Ovary (tissue), 10 donors: ENCODE measurements at places on chromosomes 6 and 20.

GRCh38 chr6:128882991-128883611, at the start of gene LAMA2:
Gene LAMA2 (plus strand): TSS chr6:128883138. CDS start chr6:128883246, 108 bp downstream.
- DNase-seq, result peak; percentile 92

DNA sequence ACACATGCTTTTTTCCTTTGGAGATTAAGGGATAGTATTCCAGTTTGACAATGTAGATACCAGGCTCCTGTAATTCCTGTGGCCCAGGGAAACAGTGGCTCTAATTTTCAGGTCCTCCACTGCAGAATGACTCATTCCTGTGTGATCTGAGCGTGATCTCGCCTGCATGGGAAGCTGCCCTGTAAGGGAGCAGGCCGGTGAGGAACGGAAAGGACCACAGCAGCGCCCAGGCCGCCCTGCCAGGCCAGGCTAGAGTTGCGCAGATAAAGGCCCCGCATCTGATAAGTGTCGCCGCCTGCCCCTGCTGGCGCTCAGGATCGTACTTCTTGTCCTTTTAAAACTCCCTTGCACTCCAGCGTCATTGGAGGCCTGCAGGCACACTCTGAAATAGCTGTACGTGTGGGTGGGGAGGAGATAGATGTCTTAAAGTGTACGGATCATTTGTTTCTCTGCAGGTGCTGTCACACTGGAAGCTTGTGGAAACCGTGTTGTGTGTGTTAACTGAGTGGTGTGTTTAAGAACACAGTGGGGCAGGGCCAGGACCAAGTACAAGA, 60.7 kb downstream of the SYNJ2 start:
- DNase-seq, result no peak

GRCh38 chr6:84791233-84791632, 26.8 kb upstream of the TBX18 start:
- DNase-seq, result no peak

DNA sequence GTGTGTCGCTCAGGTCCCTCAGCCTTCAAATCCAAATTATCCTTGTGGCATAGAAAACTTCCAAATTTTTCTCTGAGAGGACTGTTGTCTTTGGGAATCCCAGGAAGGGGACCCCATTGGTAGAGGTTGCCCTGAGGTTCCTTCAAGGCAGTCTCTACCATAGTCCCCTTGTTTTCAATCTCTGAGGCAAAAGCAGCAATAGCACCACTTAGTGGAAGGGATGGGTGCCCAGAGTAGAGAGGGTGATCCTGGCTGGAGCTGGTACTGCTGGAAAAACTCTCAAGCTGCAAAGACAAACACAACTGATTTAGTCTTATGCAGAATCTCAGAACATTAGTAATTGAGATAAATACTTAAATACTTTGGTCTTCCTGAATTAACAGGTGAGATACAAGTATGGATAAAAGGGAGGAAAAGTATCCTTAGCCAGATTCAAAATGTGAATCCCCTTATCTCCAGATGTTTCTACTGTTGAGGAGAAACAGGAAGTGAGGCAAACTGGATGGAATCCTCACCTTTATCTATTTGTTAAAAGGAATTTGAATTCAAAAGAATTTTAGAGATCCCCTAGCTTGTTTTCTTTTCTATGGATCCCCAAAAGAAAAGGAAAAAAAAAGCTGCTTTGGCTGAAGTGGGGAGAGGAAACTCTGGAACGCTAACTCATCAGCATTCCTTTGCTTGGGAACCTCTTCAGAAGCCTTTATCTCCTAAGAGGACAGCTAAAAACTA, 13.4 kb downstream of the ZNF318 start:
- no peak for DNase-seq

DNA sequence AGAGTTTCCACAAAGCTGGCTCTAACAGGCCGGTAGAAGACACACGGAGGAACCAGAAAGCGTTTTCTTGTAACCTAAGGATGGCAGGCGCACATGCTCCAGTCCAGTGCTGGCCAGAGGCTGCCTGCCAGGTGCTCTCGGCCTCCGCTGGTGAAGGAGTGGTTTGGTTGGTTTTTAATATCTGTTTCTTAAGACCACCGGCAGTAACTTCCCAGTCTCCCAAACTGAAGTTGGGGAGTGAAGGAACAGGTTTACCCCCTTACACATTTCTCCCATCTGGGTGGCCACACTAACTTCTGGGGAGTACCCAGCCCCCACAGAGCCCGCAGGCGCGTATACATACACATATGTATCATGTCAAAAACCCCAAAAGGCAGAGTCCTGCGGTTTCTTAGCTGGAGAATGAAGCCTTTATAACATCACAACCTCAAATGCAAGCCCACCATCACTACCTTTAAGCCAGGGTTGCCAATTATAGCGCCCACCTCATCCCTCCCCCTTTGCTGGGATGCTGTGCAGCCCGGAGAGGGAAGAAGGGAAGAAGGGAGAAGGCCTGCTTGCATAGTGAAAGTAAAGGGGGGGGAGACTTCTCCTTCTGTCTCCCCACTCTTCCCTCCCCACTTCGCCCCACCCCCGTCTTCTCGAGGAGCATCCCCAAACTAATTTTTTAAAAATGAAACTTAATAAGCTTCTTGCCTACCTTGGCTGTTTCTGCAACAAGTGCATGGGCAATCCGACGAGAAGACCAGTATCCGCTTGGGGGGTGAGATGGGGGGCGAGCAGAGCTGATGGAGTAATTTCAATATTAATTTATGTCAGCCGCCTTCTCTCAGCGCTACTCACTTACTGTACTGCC, 1.0 kb downstream of the TRERF1 start:
- peak; percentile 39 for DNase-seq

GRCh38 chr6:169852504-169853195, 101.2 kb downstream of the ERMARD start:
- no peak for DNase-seq

DNA sequence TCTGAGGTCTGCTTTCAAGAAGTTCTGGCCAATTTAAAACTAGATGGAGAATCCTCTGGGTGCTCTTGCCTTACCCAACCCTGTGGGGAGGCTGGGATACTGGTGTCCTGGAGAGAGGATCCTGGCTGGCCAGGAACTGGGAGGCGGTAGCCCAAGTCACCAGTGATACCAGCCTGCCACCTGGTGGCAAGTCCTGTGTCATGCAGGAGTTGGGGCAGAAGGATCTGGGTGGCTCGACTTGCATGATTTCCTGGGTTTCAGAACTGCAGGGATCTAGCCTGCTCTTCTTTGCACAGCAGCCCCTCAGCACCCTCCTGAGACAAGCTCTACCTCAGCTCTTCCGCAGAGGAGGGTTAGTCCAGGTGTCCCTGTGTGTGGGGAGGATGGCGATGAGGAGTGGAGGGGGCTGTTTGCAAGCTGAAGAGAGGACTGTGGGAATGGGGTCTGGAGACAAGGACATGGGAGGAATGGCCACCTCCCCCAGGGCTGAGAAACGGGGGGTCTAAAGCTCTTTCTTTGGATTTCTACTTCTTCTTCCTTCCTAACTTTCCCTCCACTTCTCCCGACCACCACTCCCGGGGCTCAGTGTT, 4.2 kb downstream of the KCNK17 start:
- DNase-seq, result peak; percentile 75

GRCh38 chr6:32803416-32803815, 13.4 kb downstream of the HLA-DOB start:
- no peak for DNase-seq

GRCh38 chr6:135331002-135331401, 149.9 kb downstream of the MYB start:
- DNase-seq, result no peak

DNA sequence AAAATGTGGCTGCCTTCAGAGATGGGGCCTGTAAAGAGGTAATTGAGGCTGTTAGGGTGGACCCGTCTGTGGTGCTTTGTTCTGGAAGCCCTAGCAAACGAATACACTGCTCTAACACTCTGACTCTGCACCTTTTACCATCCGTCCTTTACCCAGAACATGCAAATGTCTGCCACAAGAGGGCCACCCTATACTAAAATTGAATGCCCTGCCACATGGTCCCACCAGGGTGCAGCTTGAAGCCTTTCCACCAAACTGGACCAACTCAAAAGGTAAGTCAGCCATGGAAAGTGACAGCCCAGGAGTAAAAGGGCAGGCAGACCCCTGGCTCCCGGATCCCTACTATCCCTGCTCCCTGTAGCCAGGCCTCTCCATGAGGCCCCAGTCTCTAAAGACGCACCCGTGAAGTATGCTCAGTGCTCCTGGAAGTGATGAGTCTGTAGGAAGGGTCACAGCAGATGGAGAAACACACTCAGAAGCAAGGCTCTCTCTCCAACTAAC, 5.8 kb upstream of the BFSP1 start:
- peak; percentile 65 for DNase-seq

DNA sequence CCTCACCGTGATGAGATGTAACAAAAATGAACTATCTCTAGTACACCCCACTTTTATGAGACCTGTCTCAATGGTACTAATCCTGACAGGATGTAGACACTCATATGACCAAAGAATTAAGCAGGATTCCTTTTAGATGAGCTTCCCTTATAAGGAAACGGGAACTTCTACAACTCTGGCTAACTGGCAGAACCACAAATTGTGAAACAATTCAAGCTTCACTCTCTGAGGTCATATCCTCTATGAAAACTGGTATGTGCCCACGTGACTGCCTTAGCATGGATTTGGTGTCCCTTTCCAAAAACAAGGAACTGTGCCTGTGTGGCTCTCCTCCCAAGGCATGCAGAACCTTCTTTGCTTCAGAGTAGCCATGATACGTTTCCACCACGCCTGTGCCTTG, 14.1 kb upstream of the CPNE5 start:
- peak; percentile 37 for DNase-seq

DNA sequence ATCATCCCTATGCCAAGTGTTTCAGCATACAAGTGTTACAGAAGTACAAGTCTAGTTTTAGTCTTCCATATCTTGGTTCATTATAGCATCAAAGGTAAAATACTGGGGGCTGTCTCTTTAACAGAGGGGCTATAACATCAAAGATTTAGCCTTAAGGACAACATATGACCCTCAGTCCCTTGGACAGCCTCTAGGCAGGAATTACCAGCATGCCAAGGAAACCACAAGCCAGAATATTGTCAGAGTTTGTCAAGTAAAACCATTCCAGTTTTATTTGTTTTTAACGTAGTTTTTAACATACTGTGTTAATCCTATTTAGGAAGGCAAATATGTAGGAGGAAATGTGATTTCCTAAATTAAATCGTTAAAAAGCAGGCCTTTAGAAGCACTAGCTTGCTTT, 18.6 kb downstream of the ZKSCAN8 start:
- DNase-seq, result no peak

DNA sequence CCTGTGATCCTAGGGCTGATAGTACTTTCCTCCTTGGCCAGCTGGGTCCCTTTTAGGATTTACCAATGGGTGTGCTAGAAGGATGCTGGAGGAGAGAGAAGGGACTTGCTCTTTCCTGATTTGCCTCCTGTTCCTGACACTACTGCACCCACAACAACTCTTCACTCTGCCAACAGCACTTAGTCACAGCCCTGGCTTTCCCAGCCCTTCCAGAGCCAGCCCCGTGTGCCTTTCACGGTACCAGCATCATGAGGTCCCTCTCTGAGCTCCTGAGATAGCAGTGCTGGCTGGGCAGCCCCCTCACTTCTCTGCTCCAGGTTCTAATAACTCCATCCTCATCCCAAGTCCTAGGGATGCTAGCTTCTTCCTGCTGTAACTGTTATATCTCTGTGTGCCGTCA, 80.9 kb downstream of the DNAH8 start:
- no peak for DNase-seq

GRCh38 chr6:22153384-22154158, 143.3 kb downstream of the PRL start:
- no peak for DNase-seq

DNA sequence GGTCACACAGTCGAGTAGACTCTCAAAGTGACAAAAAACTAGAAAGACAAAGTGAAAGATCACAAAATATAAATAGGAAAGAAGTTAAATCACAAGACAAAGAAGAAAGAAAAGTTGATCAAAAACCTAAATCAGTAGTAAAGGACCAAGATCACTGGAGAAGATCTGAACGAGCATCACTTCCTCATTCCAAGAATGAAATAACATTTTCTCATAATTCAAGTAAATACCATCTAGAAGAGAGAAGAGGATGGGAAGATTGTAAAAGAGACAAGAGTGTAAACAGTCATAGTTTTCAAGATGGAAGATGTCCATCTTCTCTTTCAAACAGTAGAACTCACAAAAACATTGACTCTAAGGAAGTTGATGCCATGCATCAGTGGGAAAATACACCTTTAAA, 31.6 kb upstream of the GJA10 start:
- no peak for DNase-seq

GRCh38 chr6:52104979-52105378, 17.6 kb upstream of the PKHD1 start:
- DNase-seq, result no peak

GRCh38 chr6:41167173-41167963, 4.5 kb upstream of the TREM2 start:
- DNase-seq, result no peak

GRCh38 chr20:48831718-48832404, 4.1 kb upstream of the PREX1 start:
- DNase-seq, result peak; percentile 36

- DNase-seq, result no peak
These were observed 73.9 kb downstream of the FOXF2 start for GRCh38 chr6:1463275-1463674.

DNA sequence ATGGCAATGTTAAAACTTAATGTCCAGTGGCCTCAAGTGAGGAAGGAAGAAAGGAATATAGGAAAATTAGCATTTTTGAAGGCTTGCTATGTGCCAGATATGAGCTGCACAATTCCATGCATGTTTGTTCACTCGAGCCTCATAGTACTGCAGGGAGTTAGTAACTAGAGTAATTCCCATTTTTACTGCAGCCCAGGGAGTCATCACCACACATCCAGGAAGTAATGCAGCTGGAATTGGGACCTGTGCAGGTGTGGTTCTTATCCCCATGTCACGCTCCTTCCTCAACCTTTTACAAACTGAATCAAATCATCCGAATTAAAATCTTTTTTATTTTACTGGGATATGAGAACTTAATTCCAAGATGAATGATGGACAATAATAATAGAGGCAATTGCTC, 149.5 kb upstream of the MAFB start:
- DNase-seq, result no peak

- no peak for DNase-seq
These were observed 5.4 kb downstream of the GLP1R start for GRCh38 chr6:39053854-39054576.

DNA sequence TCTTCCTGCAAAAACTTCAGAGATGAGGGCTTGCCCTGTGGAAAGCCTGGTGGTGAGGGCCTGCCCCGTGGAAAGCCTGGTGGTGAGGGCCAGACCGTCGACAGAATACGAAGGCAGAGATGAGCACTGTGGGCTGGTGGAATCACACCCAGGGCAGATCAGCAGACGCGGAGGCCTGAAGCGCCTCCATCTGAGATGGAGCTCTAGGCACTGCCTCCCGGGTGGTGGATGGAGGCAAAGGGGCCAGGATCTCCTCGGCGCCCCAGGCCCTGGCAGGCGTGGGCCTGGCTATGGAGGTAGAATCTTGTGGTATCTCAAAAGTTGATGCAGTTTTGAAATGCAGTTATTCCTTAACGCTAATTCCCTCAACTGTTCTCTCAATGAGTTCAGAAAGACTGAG, 104.8 kb downstream of the PSMB1 start:
- DNase-seq, result no peak

- DNase-seq, result no peak
These were observed 260.9 kb upstream of the SOX4 start for GRCh38 chr6:21332660-21333059.
